ENCODE measurements at places on chromosomes 3 and 15.

DNA sequence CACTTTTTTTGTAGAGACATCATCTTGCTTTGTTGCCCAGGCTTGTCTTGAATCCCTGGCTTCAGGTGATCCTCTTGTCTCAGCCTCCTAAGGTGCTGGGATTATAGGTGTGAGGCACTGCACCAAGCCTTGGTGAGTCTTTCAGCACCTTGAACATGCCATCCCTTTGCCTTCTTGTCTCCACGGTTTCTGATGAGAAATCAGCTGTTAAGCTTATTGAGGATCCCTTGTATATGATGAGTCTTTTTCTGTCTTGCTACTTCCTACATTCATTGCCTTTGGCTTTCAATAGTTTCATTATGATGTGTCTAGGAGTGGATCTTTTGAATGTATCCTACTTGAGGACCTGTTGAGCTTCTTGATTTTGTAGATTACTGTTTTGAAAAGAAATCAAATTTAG, 35.9 kb upstream of the TMCC1 start:
- no peak for DNase-seq

DNA sequence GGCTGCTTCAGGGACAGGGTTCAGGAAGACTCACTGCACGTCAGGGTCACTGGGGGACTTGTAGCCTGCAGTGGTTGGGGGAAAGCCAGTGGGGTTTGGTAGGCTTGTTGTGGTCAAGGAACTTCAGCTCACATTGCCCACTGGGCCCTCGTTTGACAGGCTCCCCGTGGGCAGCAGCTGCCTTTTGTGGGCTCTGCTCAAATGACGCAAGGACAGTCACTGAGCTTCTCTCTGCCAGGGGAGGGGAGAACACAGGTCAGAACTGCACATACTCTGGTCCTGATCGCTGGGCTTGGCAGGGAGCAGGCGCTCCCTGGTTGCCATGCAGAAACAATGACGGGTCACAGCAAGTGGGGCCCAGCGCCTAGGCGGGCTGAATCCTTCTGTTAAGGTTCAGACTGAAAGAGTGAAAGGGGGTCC, 45.5 kb downstream of the FAM174B start:
- DNase-seq, result no peak

GRCh38 chr3:116032176-116032575, 408.9 kb downstream of the GAP43 start:
- no peak for DNase-seq

- DNase-seq, result no peak
Observed at GRCh38 chr3:138187296-138188012, at the start of gene ARMC8. TSS of gene ARMC8 (plus strand) at chr3:138187301. CDS start at chr3:138187555, 254 bp downstream.

GRCh38 chr15:51363383-51363782, 21.9 kb downstream of the GLDN start:
- no peak for DNase-seq

DNA sequence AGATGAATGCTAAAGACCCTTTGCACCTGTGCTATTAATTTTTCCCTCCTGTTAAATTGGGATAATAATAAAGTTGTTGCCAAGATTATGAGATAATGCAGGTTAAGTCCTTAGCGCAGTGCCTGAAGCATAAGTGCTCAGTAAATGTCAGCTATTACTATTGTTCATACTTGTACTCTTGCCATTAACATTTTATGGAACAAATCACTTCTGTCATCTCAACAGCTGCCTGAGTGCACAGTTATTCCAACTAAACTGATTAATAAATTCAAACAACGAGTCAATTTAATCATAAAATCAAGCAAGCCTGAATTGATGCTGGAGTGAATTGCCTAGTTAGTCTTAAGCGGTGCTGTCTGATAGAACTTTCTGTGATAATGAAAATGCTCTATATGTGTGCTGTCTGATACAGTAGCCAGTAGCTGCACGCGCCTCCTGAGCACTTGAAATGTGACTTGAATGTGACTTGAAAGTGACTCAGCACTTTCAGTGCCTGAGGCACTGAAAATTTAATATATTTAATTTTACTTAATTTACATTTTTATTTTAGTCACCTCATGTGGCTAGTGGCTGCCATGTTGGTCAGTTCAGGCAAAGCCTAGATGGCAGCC, 198.7 kb upstream of the PFN2 start:
- no peak for DNase-seq

- no peak for DNase-seq
Observed at GRCh38 chr3:195025056-195025883, 245.7 kb downstream of the XXYLT1 start.

GRCh38 chr15:93500155-93500554, 411.1 kb upstream of the RGMA start:
- no peak for DNase-seq

DNA sequence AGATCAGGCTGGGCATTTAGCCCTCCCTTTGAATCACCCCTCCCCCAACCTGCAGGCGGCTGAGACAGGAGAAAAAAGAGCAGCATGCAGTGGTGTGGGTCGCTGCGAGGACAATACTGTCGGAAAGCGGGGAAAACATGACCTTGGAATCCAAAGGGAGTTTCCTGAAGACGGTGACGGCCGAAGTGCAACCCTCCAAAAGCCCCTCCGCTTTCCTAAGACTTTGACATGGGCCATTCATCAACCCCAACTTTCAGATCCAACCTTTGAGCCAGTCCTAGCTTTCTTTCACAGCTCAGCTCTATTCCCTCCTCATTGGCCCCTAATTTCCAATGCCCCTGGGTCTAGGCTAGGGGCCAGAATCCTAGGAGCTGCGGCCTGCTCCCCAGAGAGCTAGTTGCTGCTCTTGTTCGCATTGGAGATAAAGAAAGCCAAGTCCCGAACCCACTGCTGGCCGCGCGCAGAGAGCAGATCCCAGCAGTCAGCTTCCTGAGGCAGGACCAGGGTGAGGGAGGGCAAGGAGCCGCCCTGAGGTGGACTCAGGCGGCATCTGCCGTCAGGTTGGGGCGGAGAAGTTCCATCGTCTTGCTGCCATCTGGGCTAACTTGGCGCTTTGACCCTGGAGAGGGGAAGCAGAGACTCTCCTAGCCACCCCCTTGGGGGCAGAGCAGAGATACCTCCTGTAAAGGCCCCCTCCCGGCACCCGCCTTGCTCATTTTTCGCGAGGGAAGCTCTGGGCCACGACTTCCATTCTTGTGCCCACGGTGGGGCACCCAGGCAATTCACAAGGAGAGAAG, 914 bp downstream of the ZIC4 start:
- DNase-seq, result no peak

DNA sequence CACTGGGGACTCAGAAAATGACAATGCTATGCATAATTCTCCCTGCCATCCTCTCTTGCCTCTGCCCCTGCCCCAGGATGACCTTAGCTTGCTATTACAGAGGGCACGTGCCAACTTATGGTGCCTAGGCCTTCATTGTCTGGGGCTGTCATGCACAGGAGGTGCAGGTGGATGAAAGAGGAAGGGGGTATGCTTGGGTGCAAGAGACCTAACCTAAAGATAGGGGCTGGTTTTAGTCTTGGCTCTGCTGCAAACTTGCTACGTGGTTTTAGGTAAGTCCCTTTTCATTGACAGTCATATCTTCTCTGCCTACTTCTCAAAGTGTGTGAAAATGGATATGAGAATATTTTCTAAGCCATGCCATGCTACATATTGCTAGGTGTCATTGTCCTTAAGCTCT, 161.3 kb downstream of the EPHB1 start:
- no peak for DNase-seq

- DNase-seq, result no peak
Observed at GRCh38 chr3:56693750-56694149, 10.7 kb upstream of the TASOR start.

Measured in fibroblast of the conjunctiva (primary cell).